ENCODE measurements at places on chromosomes 5 and 9.

DNA sequence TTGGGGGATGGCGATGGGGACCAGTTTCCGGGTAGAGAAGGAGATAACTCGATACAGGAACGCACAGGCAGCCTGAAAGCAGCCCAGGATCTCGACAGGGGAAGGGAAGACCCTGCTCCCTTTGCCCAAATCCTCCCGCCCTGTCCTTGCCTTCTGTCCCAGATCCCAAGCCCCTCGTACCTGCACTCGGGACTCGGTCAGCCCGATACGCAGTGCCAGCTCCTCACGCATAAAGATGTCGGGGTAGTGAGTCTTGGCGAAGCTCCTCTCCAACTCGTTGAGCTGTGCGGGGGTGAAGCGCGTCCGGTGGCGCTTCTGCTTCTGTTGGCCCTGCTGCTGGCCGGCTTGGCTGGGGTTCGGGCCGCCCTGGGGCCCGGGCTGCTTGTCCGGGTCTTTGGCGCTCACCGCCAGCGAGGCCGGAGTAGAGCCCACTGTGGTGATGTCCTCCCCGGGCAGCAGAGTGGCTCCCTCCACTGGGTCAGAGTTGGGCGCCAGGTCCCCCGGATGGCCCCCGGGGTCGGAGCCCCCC is 1.8 kb downstream of the OTP start:
- DNase-seq: no peak

DNA sequence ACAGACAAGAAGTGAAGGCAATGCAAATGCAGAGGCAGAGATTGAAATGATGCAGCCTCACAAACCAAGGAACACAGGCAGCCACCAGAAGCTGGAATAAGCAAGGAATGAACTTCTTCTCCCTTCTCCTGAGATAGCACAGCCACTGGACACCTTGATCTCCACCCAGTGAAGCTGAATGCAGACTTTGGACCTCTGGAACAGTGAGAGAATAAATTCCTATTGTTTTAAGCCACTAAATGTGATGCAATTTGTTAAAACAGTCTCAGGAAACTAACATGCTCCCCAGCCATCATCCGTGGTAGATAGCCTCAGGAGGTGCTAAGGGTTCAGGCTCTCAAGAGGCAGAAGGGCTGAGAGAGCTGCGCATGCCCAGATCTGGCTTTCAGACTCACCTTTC is 512.2 kb upstream of the ZNF608 start:
- DNase-seq: no peak

DNA sequence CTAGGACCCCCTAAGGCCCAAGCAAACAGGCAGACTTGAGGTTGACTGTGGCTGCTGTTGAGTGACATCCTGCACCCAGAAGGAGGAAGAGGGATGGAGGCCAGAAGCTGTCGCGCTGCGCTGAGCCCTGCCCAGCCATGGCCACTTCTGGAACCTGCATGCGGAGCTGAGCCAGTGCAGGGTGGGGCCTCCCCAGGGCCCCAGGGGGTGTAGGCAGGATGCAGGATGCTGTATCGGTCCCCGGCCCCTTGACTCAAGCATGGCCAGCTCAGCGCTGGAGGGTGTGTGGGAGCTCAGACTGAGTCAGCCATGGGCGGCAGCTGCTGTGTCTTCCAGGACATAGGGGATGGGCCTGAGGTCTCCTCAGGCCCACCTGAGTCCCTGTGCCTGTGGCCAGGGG is 26.9 kb downstream of the GLT6D1 start:
- DNase-seq: no peak

- DNase-seq: no peak
These were observed 3.2 kb downstream of the MROH2B start for GRCh38 chr5:41067714-41068568.

DNA sequence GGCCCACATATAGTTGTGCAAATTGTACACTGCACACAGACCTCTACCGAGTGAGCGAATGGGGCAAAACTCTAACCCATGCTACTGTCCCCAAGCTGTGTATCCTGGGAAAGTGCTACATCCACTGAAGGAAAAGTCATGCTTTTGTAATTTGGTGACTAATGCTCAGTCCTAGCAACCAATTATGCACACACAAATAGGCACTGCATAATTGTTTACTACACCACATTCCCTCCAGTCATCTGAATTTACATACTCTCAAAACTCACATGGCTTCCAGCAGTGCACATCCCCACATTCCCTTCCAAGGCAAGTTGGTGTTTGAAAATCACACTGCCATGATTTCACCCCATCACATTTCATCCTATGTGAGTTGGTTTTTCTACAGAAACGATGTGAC is 125.9 kb upstream of the OSMR start:
- DNase-seq: peak; percentile 91

DNA sequence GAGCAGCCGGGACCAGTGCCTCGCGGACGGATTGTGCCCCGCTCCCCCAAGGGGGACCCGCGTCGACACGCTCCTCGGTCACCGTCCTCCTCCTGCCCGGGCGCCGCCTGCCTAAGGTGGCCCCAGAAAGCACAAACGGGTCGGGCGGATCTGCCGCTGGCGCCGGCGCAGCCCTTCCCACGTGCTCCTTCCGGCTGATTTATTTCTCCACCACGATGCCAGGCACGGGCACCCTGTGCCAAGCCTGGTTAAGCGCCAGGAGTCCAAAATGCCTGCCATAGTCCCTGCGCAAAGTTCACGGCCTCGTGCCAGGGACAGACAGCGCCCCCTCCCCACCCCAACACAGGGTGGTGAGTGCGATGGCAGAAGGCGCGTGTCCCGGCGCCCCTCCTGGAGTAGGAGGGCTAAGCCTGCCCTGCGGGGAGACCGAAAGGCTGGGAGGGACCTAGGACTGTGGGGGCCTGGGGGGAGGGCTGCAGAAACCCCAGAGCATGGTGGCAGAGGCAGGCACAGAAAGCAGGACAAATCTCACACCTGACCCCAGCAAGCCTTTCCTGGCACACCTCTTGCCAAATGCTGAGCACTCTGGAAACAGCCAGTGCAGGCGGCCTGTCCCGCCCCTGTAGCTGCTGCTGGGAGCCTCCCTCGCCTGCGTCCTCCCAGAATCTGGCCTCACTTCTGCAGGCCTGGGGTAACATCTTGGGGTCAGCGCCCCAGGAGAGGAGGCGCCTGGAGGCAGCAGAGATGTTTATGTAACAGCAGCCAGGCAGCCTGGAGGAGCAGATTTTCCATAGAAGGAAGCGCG is 1.1 kb upstream of the NOTCH1 start:
- DNase-seq: no peak

DNA sequence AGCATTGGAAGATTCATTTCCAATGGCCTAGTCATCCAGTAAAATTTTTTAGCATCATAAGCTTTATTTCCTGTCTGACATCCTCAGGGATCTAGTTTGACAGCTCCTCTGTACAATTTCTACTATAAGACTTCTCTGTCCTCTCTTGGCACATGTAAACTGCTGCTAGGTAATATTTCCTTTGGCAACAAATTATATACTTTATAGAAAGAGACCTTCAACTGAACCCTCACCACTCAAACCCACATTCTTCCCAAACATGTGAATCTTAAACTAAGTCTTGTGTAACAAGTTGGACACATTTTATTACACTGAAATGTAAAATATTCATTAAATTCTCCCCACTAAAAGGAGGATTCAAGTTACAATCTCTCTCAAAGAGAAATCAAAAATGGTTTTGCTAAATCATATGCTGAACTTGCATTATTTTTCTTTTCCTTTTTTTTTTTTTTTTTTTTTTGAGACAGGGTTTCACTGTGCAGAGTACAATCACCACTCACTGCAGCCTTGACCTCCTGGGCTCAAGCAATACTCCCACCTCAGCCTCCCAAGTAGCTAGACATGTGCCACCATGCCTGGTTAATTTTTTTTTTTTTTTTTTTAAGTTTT is 36.9 kb downstream of the SCAI start:
- peak; percentile 40 for DNase-seq

DNA sequence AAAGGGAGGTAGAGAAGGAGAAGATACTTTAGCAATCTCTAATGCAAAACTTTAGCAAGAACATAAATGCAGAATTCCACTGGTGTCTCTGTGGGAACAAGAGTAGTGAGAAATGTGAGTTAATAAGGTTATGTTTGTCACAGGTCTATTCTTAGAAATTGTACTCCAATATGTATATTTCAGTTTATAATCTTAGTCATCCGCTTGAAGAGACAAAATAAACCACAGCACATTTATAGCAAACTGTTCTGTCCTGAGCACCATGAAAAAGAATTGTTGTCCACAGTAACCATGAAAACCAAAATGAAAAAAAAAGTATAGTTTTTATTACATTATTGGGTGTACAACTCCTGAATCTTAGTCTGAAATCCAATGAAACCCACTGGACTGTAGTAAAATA is 93.6 kb upstream of the TSLP start:
- no peak for DNase-seq
